SK-N-SH (cell line): ENCODE measurements at places on chromosomes 7 and 10. TPM values are rescaled to one million over a fixed set of nuclear protein-coding genes. Genes with fewer than 3 reads are reported as not detected.

TEX47 gene
- polyA plus RNA-seq, result not detected in 2 replicates

NUPR2 gene
- polyA plus RNA-seq, result not detected in 2 replicates

ECHDC3 gene
- polyA plus RNA-seq, result 10.5 and 13.5 TPM in 2 replicates

TEX36 gene
- polyA plus RNA-seq, result not detected in 2 replicates

FAM20C gene
- polyA plus RNA-seq, result 6.8 and 12.7 TPM in 2 replicates

COL26A1 gene
- polyA plus RNA-seq, result 0.05 and 0.06 TPM in 2 replicates

POU6F2 gene
- polyA plus RNA-seq, result under 0.01 TPM in 1 of 2 replicates, not detected in the other

RAMP3 gene
- polyA plus RNA-seq, result not detected in 2 replicates

CACNA2D1 gene
- 3.4 and 4.8 TPM in 2 replicates for polyA plus RNA-seq

INSIG1 gene
- 6.4 and 6.6 TPM in 2 replicates for polyA plus RNA-seq

PPP1R9A gene
- 0.30 and 0.58 TPM in 2 replicates for polyA plus RNA-seq

ZNF789 gene
- polyA plus RNA-seq, result 27.7 and 34.5 TPM in 2 replicates
